Activated T-cell treated with anti-CD3 and anti-CD28 coated beads for 24 hours (primary cell): ENCODE measurements at places on chromosomes 2 and 18.

GRCh38 chr18:23943903-23944624 is 70.5 kb upstream of the TTC39C start:
- no peak for DNase-seq

- no peak for DNase-seq
Measured at GRCh38 chr2:68698567-68699377, 35.8 kb upstream of the ARHGAP25 start.

DNA sequence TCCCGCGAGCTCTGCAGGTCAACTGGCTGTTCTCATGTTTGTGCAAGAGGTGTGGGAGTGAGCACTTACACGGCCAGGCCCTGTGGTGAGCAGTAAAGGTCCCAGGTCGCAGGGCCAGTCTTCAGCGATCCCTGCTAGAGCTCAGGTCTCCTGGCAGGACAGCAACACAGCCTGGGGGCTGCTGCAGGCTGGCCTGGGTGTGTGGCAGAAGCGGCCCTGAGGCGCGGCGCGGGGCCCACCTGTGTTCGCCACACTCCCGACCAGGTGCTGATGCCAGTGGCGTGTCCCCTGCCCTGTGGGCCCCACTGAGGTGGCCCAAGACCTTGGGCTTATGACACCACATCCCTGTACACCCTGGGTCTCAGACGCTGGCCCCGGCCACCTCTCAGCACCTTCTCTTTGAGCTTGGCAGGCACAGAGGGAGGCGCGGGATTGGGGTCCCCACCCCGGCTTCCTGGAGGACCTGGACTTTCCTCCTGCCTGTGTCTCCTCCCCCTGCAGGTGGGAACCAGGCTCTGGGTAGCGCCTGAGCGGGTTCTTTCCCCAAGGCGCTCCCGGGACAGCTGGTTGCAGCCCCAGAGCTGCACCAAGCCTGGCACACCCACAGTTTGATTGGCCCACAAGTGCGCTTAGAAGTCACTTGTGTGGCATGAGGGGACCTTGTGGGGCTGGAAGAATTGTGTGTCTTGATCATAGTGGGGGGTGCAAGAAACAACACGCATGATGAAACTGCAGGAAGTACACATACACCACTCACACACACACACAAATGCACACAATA is 59.2 kb downstream of the TWIST2 start:
- DNase-seq: no peak

DNA sequence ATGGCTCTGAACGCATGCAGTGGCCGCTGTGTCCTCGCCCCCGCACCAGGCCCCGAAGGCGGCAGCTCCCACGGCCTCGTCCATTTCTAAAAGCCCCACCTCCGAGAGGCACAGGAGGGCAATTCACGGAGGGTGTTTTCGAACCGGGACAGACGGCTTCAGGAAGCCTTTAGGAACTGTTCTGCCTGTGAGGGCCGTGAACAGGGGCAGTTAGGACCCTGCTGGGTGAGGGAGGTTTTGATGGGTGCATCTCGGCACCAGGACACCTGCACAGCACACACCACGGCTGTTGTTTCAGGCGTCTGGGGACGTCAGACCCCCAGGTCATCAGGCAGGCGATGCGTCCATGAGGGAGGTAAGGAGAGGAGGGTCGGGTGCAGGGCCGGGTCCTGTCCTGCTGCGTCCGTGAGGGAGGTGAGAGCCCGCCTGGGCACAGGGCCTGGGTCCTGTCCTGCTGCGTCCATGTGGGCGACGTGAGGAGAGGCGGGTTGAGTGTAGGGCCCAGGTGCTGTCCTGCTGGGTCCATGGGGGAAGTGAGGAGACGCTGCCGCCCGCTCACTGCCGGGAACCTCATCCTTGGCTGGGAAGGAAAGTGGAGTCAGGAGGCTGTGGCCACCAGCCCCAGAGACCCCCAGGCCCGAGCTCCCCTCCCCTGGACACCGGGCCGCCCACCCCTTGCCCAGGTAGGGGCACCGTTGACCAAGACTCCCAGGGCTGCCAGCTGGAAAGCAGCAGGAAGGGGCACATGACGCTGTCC is 25.5 kb upstream of the KCNG2 start:
- no peak for DNase-seq

- DNase-seq: no peak
Measured at GRCh38 chr2:235688511-235689426, 194.9 kb downstream of the AGAP1 start.

GRCh38 chr18:69383186-69383585 is 17.5 kb upstream of the DOK6 start:
- no peak for DNase-seq

GRCh38 chr2:207311316-207312005 is 145.7 kb upstream of the KLF7 start:
- DNase-seq: no peak

GRCh38 chr2:168545439-168546082 is 89.5 kb downstream of the CERS6 start:
- no peak for DNase-seq

DNA sequence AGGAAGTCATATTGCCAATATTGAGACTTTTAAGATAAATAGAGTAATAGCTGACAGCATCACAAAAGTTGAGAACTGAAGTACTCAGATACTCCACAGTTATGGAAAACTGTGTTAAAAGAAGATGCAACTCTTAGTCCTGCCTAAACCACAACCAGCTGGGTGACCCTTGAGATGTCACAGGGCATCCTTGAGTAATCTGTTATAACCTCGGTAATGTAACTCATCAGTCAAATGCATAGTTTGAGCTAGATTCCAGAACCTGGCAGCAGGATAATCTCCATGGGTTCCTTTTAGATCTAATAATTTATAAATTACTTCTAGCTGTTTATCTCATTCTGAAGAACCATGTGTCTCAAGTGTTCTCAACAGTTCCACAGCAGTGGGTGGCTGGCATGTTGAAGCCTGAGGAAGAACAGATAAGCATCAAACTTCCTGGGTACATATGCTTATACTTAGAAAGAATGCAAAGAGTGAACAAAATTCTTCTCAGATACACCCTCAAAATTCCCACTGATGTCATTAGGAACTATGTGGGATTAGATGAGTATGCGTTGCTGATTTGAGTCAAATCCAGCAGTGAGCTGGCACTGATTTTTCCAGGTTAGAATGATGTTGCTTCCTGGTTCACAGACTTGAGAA is 304.1 kb upstream of the ERBB4 start:
- DNase-seq: no peak
